Stimulated activated CD4-positive, alpha-beta T cell treated with anti-CD3 and anti-CD28 coated beads, Interleukin-15, amount 100 ng/mL, for 1 hour (primary cell): ENCODE measurements at places on chromosomes 6 and 20.

GRCh38 chr6:123850555-123850954, 46.9 kb downstream of the NKAIN2 start:
- DNase-seq = no peak

DNA sequence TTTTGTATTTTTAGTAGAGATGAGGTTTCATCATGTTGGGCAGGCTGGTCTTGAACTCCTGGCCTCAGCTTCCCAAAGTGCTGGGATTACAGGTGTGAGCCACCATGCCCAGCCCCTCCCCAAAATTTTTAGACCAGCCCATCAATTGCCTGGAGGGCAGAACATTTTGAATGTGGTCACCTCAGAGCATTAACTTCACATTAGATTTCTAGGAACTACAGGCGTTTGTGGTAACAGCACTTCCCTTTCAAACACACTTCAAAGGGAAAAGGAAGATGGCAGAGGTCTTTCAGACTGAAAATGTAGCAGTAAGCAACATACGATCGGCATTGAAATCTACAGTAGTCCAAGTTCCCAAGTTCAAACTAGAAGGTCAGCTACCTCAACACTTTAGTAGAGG, 12.3 kb upstream of the SLA2 start:
- no peak for DNase-seq

DNA sequence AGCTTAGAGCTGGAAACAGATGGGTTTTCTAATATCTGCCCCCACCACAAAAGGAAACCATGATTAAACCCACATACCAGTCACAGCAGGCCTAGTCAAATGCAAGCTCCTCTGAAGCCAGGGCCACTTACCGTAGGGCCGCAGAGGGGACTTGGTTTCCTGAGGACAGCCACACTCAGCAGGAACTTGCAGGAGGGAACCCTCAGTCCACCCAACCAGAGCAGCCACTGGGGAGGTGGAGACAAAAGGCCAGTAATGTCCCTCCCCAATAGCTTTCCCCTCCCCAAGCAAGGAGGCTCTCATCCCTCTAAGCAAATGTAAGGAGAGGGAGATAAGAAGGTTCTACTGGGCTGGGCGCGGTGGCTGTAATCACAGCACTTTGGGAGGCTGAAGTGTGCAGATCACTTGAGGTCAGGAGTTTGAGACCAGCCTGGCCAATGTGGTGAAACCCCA, 384.4 kb upstream of the JARID2 start:
- DNase-seq = no peak

- no peak for DNase-seq
Measured at GRCh38 chr6:14200047-14200446, 82.5 kb downstream of the CD83 start.

- DNase-seq = no peak
Measured at GRCh38 chr20:48728042-48728825, 99.6 kb downstream of the PREX1 start.

GRCh38 chr6:13493147-13493546, 5.7 kb upstream of the GFOD1 start:
- DNase-seq = no peak

DNA sequence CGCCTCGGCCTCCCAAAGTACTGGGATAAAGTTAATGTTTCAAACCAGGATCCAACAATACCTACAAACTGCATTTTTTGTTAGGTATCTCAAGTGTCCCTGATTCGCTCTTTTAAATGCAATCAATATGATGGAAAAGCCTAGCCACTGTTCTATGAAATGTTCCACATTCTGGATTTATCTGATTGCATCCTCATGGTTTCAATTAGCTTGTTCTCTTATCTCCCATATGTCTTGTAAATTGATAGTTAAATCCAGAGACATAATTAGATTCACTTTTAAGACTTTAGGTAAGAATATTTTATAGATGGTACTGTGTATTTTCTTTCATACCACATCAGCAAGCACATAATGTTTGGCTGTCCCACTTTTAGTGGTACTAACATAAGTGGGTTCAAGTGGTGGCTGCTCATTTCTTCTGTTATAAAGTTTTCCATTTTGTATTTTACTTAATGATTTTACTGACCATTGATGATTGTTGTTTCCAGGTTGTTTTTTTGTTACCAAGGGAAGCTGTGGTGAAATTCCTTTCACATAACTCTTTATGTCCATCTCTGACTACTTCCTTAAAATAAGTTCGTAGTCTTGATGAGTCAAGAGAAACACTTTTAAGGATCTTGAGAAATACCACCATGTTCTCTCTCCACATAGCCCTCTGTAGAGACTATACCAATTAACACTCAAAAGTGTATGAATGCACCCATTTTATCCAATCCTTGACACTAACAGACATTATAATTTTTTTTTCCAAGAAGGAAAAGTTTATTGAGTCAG, 40.5 kb downstream of the RNGTT start:
- no peak for DNase-seq

- no peak for DNase-seq
Measured at GRCh38 chr20:33132513-33133372, 35.2 kb upstream of the BPIFA2 start.

DNA sequence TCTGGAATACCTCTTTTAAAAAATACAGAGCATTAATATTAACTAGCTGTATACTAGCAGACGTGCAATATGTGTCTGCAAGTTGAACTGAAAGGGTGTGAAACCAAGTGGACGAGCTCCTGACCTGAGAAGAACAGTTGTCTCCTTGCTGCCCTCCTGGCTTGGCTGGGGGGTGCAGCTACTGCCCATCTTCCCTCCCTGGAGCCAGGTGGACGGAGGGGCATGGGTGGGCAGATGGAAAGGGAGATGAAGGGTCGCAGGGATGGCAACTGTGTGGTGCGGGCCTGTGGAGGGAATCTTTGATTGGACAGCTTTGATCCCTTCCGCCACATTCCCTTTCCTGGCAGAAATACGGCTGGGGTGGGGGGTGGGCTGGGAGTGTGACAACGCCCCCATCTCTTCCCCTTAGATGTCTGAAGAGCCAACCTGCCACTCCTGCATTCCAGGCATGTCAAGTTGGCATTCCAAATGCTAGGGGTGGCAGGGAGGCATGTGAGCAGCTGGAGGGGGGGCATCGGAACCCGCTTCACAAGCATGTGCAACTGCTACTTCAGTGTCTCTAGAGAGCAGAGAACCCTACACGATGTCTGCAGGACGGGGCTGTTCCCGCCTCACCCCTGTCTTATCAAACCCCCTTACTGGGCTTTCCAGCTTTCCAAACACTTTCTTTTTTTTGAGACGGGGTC, 37.3 kb downstream of the SRSF3 start:
- no peak for DNase-seq

DNA sequence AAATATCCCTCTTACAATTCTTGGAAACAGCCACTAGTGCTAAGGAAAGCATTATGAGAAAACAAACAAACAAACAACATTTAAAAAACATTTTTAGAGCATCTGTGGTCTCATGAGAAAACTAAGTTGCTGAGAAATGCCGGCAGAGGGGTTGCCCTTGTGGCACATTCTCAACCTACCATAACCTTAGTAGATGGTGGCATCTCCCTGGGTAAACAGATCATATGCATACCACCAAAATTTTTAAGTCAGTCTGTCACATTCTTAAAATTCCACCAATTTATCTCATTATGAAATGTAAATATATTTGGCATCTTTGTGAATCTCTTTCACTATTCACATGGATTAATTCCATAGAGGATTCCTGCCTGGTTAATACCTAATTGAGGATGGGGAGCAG, 575.7 kb upstream of the MARCKS start:
- DNase-seq = no peak

GRCh38 chr20:34549291-34549928, 9.1 kb upstream of the MAP1LC3A start:
- DNase-seq = no peak

DNA sequence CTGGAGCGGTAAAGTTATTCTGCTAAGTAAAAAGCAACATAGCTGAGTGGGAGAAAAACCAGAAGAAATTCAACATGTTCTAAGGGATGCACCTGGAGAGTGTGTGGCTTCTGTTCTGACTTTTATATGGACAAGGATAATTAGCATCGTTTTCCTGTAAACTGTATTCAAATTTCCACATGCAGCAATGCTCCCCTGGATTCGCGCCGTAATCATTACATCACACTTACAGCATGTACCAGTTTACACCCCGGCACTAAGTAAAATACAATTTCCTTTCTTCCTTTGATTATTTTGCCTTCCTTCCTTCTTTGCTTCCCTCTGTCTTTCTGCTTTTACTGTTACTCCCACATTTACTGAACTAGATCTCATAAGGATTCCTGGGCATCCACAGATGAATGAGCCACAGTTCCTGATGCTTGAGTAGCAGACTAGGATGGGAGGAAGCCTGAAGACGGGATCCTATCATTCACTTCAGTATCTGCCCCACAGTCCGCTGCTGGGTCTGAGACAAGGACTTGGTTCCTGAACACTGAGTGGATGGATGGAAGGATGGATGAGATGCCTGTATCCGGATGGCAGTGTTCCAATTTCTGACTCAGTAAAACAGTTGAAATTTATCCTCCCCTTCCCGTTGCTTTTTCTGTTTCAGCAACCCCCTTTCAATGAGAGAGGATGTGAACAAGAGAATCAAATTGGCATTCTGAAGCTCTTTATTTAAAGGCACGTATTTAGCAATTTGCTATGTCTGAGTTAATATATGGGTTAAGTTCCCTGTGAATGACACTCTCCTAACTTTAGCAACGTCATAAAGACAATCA, 174.6 kb downstream of the GJA10 start:
- DNase-seq = no peak
